ENCODE measurements at places on chromosomes 11 and 22.

GRCh38 chr11:95853138-95853537 is 62.8 kb downstream of the CEP57 start:
- peaks cover 50% of the 10 kb centered on the region for H3K36me3 ChIP-seq
- no peaks in the 10 kb centered on the region for H3K27me3 ChIP-seq
- ATAC-seq, result no peak
- H3K27ac ChIP-seq, result no peak overlapping the region
- H3K4me1 ChIP-seq, result no peaks in the 10 kb centered on the region
- H3K4me3 ChIP-seq, result no peak overlapping the region

DNA sequence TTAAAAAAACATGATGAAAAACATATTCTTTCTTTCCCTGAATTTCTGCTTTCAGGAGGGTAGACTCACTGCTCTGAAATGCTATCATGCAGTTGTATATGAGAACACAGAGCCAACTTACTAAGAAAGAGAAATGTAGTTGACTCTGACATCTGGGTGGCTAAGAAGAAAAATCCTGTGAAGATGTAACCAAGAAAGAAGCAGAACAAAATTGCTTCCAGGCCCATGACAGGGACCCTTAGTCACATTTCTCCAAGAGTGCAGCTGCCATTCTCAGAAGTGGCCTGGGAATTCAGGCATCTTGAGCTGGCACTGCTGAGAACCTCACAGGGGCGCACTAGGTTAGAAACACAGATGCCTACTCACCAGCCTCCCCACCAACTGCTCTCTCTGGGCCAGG is 73.6 kb downstream of the RPL27A start:
- no peaks in the 10 kb centered on the region for H3K4me1 ChIP-seq
- H3K27ac ChIP-seq, result no peak overlapping the region
- no peaks in the 10 kb centered on the region for H3K27me3 ChIP-seq
- ATAC-seq, result no peak
- H3K4me3 ChIP-seq, result no peak overlapping the region
- H3K36me3 ChIP-seq, result no peaks in the 10 kb centered on the region

DNA sequence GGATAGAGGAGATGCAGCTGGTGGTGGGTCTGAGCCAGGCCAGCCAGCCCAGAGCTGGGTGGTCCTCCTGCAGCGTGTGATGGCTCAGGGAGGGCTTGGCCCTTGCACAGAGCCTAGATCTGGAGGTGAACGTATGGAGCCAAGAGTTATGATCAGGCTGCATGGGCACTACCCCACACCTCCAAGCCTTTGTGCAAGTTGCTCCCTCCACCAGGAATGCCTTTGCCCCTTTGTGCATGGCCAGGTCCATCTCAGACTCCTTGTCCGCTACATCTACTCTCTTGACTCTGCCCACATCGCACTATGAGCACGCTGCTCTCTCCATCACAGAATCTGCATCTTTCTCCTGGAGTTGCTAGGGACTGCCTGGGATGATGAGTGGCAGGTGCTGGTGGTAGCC is 895.7 kb downstream of the TBC1D22A start:
- H3K4me3 ChIP-seq, result no peak overlapping the region
- H3K4me1 ChIP-seq, result no peaks in the 10 kb centered on the region
- H3K27me3 ChIP-seq, result peaks cover 11% of the 10 kb centered on the region
- ATAC-seq, result no peak
- H3K36me3 ChIP-seq, result no peaks in the 10 kb centered on the region

DNA sequence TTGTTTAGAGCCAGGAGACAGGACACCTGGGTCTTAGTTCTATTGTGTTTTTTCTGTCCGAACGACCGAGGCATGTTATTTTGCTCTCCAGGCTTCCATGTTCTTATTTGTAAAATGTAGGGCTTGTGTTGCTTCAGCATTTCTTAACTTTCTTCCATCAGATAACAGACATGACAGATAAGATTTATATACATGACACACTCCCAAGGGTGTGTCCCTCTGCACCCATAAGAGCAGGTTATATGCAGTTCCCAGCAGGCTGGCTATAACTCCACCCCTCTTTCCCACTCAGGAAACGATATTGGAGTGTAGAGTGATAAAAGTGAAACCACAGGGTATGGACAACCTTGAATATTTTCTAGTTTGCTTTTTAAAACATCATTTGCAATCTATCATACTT is 65.8 kb downstream of the APIP start:
- no peak for ATAC-seq
- no peaks in the 10 kb centered on the region for H3K36me3 ChIP-seq
- no peaks in the 10 kb centered on the region for H3K4me1 ChIP-seq
- H3K27ac ChIP-seq, result no peak overlapping the region
- peaks cover 4% of the 10 kb centered on the region for H3K27me3 ChIP-seq

DNA sequence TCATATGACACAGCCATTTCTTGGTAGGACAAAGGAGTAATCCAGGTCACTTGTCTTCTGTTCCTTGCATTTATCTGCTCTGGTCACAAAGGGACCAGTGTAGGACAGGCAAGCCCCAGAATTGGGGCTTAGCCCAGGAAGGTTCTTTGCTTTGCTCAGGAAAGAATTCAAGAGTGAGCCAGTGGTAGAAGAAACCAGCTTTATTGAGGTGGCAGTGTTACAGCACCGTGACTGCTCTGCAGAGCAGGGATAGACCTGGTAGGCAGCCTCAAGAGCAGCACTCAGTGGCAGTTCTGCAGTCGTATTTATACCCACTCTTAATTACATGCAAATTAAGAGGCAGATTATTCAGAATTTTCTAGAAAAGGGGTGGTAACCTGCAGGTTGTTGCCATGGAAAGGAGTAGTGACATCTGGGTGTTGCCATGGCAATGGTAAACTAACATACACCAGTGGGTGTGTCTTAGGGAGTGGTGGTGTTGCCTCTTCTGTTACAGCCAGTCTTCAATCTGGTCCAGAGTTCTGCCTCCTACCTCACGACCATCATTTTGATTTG is 84.9 kb upstream of the RAB1B start:
- no peak overlapping the region for H3K4me3 ChIP-seq
- H3K27me3 ChIP-seq, result no peaks in the 10 kb centered on the region
- peaks cover 22% of the 10 kb centered on the region for H3K4me1 ChIP-seq
- peak overlapping the region; percentile 54 for H3K27ac ChIP-seq

DNA sequence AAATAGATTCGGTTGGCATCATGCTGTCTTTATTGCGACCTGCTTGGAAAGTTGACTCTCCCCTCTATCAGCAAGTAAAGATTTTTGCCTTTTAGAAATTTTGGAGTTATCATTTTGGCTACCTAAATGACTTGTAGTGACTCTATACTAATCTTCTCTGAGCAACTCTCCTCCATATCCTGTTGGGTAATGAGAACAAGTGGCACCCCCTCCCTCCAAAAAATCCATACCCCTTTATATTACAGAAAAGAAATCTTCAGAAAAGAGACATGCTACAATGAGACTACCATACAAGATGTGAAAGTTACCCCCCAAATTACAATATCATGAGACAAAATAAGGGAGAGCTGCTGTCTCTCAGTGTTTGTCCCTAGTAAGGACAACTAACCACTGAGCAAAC is 1.2 kb downstream of the JAML start:
- ATAC-seq, result peak; percentile 15
- no peaks in the 10 kb centered on the region for H3K27me3 ChIP-seq
- no peak overlapping the region for H3K27ac ChIP-seq
- no peaks in the 10 kb centered on the region for H3K36me3 ChIP-seq

GRCh38 chr22:43038325-43038724 is 23.4 kb upstream of the PACSIN2 start:
- H3K4me1 ChIP-seq, result no peaks in the 10 kb centered on the region
- H3K36me3 ChIP-seq, result no peaks in the 10 kb centered on the region
- H3K27ac ChIP-seq, result no peak overlapping the region
- H3K27me3 ChIP-seq, result no peaks in the 10 kb centered on the region

DNA sequence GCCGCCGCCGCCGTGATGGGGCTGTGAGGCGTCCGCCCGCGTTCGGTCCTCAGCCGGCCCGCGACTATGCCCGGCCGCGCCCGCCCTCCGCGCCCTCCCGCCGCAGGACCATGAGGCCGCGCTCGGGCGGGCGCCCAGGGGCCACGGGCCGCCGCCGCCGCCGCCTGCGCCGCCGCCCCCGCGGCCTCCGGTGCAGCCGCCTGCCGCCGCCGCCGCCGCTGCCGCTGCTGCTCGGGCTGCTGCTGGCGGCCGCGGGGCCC is 215 bp downstream of the ZNRF3 start:
- H3K27me3 ChIP-seq, result peaks cover 13% of the 10 kb centered on the region
- no peaks in the 10 kb centered on the region for H3K36me3 ChIP-seq
- no peak overlapping the region for H3K27ac ChIP-seq
- ATAC-seq, result no peak

- peaks cover 92% of the 10 kb centered on the region for H3K36me3 ChIP-seq
- H3K27me3 ChIP-seq, result no peaks in the 10 kb centered on the region
- H3K4me3 ChIP-seq, result no peak overlapping the region
- peaks cover 8% of the 10 kb centered on the region for H3K4me1 ChIP-seq
Observed at GRCh38 chr22:30023099-30023660, 57.1 kb upstream of the HORMAD2 start.

DNA sequence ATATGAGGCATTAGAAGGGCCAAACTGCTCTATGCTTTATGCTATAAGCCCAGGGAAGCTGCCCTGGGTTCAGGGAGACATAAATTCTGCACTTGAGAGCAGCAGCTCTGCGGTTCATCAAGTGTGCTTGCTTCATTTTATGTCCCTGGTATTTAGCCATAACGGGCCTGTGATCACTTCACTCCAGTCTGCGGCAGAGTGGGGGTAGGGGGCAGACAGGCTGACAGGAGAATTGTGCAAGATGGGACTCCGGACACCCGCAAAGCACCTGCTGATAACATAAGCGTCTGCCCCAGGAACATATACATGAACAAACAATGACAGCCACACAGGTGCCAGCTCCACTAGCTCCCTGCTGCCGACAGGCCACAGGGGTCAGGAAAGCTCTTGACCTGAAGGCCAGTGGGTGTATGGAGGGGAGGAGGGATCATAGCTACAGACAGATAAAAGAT is 56.1 kb downstream of the SMCO4 start:
- H3K27me3 ChIP-seq, result no peaks in the 10 kb centered on the region
- no peak overlapping the region for H3K27ac ChIP-seq
- H3K4me1 ChIP-seq, result peaks cover 3% of the 10 kb centered on the region
- H3K36me3 ChIP-seq, result peaks cover 4% of the 10 kb centered on the region

DNA sequence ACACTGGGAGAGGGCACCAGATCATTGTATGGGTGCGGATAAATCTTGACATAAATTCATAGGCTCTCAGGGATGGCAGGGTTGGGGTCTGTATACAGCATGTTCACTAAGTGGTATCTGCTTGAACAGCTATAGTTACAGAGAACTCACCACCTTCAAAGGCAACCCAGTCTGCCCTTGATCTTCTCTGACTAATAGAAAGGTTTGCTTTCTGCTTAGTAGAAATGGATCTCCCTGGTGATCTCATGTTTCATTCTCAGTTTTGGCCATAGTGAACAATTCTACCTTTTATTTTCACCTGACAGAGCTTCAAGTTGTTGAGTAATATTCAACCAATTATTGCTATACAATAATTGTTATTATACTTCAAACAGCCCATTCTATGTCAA is 32.4 kb downstream of the CNTF start:
- H3K36me3 ChIP-seq, result no peaks in the 10 kb centered on the region
- peak overlapping the region; percentile 12 for H3K27ac ChIP-seq
- peak overlapping the region; percentile 2 for H3K4me3 ChIP-seq
- peak; percentile 90 for ATAC-seq
- peaks cover 5% of the 10 kb centered on the region for H3K4me1 ChIP-seq
